Upper lobe of left lung (tissue), 6 donors: ENCODE measurements at places on chromosomes 4 and X.

DNA sequence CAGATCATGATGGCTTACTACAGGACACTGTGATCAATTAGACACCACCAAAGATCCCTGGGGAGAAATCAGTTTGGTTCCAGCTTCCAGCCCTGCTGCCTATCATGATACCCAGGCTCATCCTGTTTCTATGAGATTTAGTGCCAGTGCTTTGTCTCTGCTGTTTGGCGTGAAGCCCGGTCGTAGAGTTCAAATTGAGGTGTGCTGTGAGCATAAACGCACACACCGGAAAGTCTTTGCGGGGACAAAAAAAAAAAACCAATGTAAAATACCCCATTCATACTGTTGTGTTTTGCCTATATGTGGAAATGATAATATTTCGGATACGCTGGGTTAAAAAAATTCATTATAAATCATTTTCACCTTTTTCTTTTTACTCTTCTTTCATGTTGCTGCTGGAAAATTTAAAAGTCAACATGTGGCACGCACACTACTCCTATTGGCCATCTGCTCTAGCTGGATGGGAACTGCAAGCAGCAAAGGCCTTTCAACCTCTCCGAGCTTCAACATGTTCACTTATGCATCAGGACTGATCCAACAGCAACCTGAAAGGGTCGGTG lies 607 bp upstream of the DKC1 start:
- DNase-seq: no peak

DNA sequence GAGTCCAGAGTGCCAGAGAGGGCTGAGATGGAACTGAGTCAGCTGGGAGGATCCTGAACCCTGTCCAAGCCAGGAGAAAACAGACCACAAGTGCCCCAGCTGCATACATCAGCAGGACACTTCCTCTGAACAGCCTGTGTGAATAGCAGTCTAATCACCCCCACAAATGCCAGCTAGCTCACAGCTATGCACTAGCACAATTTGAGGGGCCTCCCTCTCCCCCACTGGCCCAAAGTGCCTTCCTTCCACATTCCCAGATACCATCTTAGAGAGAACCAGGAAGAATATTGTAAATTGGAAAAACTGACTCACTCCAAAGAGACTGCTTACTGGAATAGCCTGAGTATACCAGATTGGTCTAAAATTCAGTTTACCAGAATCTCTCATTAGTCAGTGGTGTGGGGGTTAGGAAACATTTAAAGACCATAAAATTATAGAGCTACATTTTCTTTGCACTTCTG lies 292.6 kb upstream of the KLF3 start:
- no peak for DNase-seq

- peak; percentile 19 for DNase-seq
These were observed 7.0 kb downstream of the RTL5 start for GRCh38 chrX:72124540-72125201.

- DNase-seq: no peak
These were observed 3.7 kb downstream of the C4orf54 start for GRCh38 chr4:99653916-99654315.

DNA sequence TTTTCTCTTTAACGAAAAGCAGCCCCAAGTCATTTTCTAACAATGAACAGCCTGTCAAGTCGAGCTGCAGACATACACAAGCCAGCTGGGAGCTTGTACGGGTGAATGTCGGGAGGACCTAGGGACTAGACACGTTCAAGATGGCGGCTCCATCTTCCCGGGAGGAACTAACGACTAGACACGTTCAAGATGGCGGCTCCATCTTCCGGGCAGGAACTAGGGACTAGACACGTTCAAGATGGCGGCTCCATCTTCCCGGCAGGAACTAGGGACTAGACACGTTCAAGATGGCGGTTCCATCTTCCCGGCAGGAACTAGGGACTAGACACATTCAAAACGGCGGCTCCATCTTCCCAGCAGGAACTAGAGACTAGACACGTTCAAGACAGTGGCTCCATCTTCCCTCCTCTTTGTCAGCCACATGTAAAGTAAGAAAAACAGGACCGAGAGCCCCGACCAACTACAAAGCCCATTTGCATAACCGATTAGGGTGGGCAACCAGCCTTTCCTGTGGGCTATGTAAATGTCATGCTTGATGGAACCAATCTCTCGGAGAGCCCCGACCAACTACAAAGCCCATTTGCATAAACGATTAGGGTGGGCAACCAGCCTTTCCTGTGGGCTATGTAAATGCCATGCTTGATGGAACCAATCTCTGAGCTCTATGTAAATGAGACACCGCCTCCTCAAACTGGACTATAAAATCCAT lies 175.5 kb downstream of the DHRSX start:
- no peak for DNase-seq

DNA sequence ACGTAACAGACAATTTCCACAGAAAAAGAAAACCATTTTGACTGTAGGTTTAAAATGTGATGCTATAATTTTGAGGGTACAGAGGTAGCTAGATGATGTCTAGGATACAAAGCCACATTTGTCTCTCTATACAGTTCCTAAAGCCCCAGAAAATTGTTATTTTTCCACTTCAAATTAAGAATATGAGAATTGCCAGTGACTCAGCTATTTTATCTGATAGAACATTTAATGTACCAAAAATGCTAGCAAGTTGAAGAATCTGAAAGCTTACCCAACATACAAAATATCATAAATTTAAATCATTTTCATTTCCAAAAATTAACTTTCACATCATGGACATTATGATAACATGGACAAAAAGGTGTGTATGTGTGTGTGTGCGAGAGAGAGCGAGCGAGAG lies 148.0 kb downstream of the CAMK2D start:
- no peak for DNase-seq

DNA sequence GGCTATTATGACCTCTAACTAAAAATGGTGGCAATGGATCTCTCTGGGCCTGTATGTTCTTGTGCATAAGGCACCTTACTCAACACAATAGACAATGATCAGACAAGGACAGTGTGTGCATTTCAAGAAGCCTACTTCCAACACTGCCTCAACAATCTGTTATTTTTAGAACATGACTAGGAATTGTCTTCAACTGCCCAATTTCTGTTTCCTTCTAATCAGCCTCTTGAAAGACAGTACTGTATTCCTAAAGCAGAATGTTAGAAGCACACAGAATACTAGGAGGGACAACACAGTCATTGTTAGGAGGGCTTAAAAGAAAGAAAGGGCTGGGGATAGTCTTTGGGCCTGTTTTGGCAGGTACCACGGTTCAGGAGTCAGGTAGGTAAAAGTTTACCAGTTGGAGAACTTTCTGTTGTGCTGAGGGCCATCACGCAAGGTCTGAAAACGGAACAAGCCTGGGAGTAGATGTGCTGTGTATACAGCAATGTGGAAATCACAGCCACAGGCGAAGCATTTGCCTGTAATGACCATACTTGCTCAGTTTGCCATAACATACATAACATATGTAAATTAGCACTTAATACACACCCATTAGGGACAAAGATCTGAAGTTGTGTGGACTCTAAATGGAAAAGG lies 100.8 kb upstream of the ATXN3L start:
- DNase-seq: no peak

GRCh38 chr4:152399246-152399645 lies 136.6 kb downstream of the FBXW7 start:
- DNase-seq: no peak

DNA sequence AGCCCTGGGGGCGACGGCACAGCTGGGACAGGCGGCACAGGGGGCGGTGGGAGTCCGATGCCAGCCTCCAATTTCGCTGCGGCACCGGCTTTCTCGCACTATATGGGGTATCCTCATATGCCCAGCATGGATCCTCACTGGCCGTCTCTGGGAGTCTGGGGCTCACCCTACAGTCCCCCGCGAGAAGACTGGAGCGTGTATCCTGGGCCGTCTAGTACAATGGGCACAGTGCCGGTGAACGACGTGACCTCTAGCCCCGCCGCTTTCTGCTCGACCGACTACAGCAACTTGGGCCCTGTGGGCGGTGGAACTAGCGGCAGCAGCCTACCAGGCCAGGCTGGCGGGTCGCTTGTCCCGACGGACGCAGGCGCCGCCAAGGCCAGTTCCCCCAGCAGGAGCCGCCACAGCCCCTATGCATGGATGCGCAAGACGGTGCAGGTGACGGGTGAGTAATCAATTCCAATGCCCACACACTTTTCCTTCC lies 500 bp downstream of the CDX4 start:
- no peak for DNase-seq

DNA sequence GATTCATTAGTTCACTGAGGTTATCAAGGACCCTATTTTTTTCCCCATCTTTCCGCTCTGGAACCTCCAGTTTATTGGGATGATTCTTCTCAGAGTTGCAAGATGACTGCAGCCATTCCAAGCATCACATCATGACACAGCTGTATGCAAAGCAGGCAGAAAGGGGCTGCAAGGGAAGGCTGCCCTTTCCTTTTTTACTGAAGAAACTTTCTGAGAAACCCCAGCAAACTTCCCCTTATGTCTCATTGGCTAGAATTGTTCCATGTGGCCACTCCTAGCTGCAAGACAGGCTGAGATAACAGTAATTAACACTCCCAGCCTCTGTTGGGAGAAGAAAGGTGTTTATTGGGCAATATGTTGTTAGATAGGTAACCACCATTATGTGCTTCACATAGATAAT lies 102.6 kb downstream of the SATL1 start:
- DNase-seq: no peak

GRCh38 chrX:123424546-123424945 lies 240.5 kb downstream of the GRIA3 start:
- DNase-seq: no peak

GRCh38 chr4:145511913-145512522 lies 30.4 kb downstream of the SMAD1 start:
- no peak for DNase-seq

GRCh38 chr4:137524725-137525369 lies 7.4 kb downstream of the PCDH18 start:
- DNase-seq: no peak

DNA sequence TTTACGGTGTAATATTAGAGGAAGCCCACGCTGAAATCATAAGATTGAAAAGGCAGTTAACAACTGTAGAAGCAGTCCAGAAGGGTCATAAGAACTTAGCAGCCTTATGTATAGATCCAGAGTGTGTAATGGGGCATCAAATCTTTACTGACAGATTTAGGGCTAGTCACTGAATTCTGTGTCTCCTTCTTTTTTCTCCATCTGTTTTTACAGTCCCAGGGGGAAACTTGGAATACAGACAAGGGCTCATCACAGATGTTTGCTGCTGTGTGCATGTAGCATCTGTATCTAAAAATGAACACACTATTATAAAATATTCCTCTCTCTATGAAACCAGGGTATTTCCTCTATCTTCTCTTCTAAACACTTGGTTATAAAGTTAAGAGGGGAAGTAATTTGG lies 43.9 kb downstream of the CYSLTR1 start:
- DNase-seq: no peak

DNA sequence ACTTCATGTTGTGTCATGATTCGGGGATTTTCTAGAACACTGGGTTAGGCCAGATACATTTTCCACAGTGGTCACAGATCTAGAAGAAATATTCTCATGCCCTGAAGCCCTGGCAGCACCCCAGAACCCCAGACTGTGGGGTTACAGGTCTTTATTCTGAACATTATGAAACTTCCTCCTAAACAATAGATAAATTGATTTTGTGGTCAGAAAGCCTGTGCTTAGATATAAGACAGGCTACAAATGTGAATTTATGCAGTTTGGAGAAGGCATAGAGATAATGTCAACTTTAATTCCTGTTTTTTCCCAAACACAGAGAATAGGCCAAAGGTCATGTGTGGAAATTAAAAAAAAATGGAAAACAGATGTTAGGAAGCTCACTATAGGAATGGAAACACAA lies 492.9 kb downstream of the SPRY1 start:
- no peak for DNase-seq

GRCh38 chrX:51395810-51396728 lies 63.4 kb downstream of the NUDT10 start:
- DNase-seq: peak; percentile 72

GRCh38 chrX:31237189-31237588 lies 165.3 kb upstream of the FTHL17 start:
- no peak for DNase-seq

DNA sequence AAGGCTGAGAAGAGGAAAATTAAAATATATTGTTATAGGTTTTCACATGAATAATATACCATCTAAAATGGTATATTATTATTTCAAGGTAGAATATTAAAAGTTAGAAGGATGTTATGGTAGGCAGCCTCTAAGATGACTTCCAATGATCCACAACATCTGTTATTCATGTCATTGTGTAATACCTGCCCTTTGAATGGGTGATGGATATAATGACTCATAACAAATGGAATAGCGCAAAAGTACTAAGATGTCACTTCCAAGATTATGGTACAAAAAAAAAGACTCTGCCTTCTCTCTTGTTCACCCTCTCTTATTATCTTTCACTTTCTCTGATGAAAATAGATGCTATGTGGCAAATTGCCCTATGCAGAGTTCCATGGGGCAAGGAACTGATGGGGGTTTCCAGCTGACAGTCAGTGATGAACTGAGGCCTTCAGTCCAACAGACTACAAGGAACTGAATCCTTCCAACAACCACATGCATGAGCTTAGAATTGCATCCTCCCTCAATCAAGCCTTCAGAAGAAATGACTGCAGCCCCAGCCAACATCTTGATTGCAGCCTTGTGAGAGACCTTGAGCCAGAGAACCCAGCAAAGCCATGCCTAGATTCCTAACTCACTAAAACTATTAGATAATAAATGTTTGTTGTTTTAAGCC lies 57.7 kb downstream of the HS6ST2 start:
- no peak for DNase-seq

DNA sequence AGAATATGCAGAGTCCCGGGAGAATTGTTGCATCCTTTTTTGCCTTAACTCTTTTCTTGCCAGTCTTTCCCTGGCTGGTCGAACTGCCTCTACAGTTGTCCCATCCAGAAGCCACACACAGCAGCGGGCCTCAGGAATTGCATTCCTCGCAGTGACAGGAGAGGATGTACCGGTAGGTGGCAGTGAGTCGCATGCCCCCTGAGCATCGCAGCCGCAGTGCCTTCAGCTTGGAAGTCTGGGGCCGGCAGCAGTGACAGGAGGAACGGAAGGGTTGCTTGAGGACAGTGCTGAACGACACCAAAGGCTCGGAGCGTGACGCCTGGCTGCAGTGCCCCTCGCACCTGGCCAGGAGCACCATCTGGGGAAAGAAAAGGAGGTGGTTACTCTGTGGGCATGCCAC lies 23.5 kb downstream of the NDP start:
- peak; percentile 21 for DNase-seq

GRCh38 chr4:3296651-3297050 lies 3.8 kb downstream of the RGS12 start:
- DNase-seq: no peak

- no peak for DNase-seq
These were observed 7.4 kb upstream of the S100P start for GRCh38 chr4:6686104-6686787.

GRCh38 chr4:40559585-40560465 lies 69.8 kb downstream of the RBM47 start:
- DNase-seq: no peak
